ENCODE measurements at places on chromosomes 12 and 14.

GRCh38 chr14:103868242-103868897 is 21.0 kb upstream of the PPP1R13B start:
- DNase-seq, result no peak

- no peak for DNase-seq
These were observed 12.6 kb upstream of the FAM222A start for GRCh38 chr12:109701064-109701463.

DNA sequence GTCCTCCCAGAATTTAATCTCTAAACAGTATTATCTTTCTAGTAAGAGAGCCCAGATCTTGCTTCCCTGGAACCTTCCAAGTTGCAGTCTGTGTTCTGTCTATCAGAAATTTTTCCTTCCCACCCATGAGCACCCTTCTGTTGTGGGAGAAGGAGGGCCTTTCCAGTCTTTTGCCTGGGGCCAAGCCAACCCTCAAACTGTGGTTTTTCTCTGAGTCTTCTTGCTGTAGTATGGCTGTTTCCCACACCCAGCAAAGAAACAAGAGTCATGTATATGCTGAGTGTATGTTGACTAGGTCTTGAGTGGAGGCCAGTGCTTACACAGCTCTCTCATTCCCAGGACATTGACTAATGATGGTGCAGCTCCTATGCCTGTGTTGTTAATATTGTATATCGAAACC is 104.5 kb downstream of the TGFB3 start:
- no peak for DNase-seq

DNA sequence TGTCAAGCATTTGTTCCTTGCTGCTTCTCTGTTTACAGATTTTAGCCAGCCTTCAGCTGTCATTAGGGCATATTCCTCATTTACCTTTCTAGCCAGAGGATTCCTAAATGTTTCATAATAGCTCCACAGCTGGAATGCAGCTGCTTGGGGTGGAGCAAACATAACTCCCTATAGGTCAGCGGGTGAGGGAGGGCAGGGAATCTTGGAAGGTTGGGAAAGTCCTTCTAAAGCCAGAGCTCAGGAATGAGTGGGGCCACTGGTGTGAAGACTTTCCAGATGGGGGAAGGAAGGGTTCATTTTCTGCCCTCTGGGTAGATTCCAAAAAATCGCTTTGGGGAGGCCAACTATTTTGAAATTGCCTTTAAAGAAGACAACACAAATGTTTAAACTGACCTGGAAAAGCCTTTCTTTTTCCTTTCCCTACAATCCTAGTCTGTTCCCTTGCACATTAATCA is 16.3 kb upstream of the IRF2BPL start:
- no peak for DNase-seq

DNA sequence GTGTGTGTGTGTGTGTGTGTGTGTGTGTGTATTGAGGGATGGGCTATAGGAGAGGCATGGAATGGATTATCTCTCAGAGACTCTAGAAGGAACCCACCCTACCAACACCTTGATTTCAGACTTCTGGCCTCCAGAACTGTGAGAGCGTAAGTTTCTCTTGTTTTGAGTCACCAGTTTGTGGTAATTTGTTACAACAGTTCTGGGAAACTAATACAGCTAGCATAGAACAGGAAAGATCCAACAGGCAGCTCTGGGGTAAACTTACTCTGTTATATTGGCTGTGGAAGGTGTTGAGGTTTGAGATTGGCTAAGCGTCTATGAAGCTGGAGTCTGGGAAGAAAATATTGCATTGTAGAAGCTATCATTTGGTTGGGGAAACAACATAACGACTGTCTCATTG is 334.3 kb downstream of the AACS start:
- no peak for DNase-seq

- no peak for DNase-seq
These were observed 35.4 kb downstream of the SPTB start for GRCh38 chr14:64844272-64844671.

GRCh38 chr14:81122326-81122725 is 98.4 kb downstream of the GTF2A1 start:
- no peak for DNase-seq

- no peak for DNase-seq
These were observed 178.1 kb downstream of the SOX5 start for GRCh38 chr12:23771240-23771949.

DNA sequence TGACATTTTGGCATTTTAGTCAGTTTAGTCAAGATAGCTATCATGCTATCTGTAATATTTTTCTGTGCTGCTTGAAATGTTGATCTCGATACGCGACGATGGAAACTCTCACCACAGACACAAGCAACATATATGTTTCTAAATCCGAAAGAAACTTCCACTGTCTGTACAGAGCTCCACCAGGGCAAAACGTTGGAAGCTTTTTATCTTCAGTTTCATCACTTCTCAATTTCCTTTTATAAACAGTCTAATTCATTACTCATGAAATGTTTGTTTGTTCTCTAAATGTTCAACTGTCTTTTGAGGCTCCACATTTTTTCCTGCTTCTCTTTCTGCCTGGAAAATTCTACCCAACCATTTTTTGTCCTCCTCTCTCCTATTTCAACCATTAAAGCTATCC is 737.6 kb downstream of the SLC16A7 start:
- no peak for DNase-seq

All from stimulated activated CD8-positive, alpha-beta memory T cell treated with anti-CD3 and anti-CD28 coated beads, Interleukin-4, amount 100 ng/mL, for 1 hour (primary cell).